ENCODE measurements at places on chromosomes 6 and 20. TPM values are rescaled to one million over a fixed set of nuclear protein-coding genes. Genes with fewer than 3 reads are reported as not detected.

SCUBE3 gene
- total RNA-seq, result 0.60 TPM

SLC2A4RG gene
- total RNA-seq, result 6.5 TPM

PRSS16 gene
- 0.22 TPM for total RNA-seq

DAAM2 gene
- total RNA-seq, result 0.20 TPM

RALGAPB gene
- 14.8 TPM for total RNA-seq

- DNase-seq, result no peak
Observed at GRCh38 chr6:163232649-163233048, 181.9 kb upstream of the QKI start.

- DNase-seq, result peak; percentile 51
Observed at GRCh38 chr6:1916334-1917070, 306.8 kb downstream of the FOXC1 start.

- DNase-seq, result no peak
Observed at GRCh38 chr6:41503827-41504465, 42.2 kb upstream of the FOXP4 start.

DNA sequence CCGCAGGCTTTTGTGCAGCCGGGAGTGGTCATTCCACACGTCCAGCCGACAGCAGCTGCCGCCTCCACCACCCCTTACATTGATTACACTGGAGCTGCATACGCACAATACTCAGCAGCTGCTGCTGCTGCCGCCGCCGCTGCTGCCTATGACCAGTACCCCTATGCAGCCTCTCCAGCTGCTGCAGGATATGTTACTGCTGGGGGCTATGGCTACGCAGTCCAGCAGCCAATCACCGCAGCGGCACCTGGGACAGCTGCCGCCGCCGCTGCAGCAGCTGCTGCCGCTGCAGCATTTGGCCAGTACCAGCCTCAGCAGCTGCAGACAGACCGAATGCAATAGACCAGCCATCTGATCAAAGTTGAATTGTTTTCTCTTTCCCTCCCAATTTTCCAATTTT, 10.6 kb downstream of the RBM24 start:
- no peak for DNase-seq

DNA sequence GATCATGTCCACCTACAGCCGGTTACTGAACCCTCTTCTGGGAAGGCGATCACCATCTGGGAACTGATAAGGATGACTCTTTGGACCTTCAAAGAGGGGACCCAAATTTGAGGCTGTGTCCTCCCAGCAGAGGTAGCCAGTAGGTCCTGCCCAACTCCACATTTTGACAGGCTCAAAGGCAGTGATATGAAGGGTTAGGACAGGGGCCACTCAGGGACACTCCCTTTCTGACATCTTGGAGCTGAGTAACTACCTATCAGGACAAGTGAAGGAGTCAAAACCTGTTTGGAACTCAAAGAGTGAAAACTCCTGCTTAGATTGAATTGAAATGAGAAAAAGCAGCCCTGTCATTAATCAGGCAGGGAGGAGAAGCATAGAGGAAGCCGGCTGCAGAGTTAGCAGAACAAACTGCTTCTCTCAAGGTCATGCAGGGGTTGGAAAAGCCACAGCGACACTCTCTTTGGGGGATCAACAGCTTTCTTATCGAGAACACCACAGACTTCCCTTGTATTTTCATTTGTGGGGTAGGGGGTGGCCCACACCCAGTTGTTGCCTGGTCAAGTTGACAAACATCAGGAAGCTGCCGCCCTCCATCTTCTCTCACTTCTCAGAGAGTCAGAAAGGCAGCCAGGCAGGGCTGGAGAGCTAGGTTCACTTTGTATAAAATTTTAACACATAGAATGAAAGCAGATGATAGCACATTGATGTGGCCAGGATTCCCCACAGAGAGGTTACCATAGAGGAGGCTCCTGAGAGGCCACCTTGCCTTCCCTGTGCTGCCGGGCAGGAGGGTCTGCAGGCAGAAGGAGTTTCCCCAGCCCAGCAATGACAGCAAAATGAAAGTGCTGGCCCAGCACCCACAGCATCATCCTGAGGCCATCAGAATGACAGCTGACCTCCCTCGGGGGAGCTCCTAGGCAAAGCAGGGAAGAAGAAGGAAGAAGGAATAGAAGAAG, 47.6 kb downstream of the AGPAT4 start:
- no peak for DNase-seq

DNA sequence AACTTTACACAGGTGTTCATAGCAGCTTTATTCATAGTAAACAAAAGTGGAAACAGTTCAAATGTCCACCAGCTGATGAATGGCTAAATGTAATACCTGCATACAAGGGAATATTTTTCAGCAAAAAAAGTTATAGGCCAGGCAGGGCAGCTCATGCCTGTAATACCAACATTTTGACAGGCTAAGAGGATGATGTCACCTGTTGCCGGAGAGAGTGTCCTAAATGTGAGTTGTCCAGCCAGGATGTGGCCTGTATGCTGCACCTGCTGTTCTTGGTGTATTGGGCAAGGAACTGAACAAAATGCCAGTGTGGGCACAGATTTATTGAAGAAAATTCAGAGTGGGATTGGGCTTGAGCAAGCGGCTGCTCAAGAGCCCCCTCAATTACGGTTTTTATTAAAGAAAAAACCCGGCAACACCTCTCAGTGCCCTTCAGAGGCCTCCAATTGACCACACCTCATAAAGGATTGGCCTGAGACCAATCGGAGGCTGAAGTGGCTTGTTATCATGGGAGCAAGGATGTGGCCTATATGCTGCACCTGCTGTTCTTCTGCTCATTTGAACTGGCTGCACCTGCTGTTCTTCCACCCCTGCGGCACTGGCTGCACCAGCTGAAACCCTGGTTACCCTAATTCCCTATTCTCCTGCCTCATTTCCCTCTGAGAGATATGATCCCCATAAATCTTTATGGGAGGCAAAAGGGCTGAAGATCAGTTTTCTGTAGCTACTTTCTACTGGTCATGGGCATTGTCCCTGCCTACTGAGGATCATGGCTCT, 164.3 kb upstream of the PROKR2 start:
- DNase-seq, result no peak

DNA sequence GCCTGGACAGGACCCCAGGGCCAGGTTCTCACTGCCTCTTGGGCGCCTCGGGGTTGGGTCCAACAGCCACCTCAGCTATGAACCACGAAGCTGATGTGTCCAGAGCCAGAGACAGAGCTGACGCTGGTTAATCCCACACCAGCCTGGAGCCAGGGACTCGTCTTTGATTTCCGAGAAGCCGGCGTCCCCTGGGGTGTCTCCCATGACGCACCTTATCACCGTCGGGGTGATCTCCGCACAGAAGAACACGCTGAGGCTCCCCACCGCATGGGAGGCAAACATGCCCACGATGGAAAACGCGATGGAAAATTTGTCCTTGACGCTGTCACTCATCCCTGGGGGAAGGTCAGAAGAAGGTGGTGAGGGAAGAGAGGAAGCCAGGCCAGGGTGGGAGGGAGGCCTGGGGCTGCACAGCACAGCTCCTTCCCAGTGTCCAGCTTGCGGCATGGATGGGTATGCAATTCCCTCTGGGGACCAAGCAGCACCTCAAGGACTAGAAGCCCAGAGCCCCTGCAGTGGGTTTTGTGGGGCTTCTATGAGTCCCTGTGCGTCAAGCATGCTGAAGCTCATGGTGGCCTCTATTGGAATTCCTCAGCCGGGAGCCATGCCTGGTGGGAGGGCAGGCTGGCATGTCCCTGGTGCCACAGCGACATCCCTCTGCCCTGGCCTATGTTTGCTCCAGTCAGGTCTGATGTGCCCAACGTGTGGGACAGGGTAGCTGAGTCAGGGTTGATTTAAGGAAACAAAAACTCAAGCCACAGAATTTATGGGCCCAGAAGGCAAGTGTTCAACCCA, 25.1 kb downstream of the PSMG4 start:
- no peak for DNase-seq

GRCh38 chr20:62571669-62572344, 70.5 kb upstream of the SLCO4A1 start:
- DNase-seq, result peak; percentile 18

- no peak for DNase-seq
Observed at GRCh38 chr6:40914005-40914404, 125.0 kb downstream of the UNC5CL start.

DNA sequence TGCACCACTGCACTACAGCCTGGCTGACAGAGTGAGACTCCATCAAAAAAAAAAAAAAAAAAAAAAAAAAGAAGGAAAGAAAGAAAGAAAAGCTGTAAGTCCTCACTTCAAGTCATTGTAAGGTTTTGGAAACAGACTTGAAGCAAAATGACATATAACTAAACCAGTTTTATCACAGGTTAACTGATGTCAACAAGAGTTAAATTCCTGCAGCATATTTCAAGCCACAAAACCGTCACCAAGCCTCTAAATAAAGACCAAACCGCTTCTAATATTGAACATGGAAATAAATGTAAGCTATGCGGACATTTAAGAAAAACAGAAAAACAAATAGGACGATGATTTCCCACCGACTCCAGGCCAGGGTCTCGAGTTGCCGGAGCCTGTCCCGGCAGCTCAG, 88.9 kb upstream of the RPS6KA2 start:
- no peak for DNase-seq

DNA sequence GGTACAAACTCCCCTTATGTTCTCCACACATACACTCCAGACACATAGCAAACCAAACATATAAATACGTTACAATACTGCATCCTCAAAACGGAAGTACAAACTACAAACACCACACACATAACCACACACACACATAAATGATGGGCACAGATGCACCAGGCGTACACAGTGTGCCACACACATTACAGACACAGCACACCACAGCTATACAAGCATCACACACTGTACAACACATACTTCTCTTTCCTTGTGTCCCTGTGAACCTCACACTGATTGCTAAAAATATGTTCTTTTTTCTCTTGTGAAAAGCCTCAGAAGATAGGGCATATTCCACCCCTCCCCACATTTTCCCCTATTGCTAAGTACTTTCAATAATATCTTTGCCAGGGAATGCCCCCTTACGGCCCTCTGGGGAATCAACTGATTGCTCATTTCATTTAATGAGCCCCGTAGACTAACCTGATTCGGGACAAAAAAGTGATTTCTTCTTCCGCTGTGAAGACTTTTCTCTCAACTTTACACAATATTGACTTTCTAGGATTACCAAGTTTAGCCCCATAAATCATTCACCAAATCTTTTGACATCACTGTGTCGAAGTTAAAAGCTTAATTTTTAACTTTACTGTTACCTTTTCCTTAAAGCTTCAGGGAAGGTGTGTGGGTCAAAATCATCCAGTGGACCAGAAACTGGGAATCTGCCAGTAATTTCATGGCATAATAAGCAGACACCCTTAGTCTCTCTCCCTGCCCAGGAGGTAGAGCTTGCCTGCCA, at the start of gene SLC17A1:
Gene SLC17A1 (minus strand): TSS at position 521 of the 775 bp plus-strand sequence. CDS start 1,495 bp downstream, outside the sequence.
- DNase-seq, result no peak

DNA sequence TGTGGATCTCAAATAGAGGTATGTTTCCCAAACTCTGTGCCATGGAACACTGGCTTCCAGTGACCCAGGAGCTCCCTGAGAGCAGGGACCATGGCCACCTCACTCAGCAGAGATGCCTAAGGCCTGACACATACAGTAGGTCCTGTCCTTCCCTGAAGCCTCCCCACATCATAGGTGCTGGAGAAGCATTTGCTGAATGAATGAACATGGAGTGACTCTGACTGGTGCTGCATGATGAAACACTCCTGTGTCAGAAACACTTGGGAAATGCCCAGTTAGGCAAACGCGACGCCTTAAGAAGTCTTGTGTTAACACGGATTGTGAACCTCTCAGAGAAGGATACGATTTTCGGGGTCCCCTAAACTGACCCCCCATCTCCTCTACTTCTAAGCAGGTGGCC, 14.3 kb downstream of the SLA2 start:
- no peak for DNase-seq

DNA sequence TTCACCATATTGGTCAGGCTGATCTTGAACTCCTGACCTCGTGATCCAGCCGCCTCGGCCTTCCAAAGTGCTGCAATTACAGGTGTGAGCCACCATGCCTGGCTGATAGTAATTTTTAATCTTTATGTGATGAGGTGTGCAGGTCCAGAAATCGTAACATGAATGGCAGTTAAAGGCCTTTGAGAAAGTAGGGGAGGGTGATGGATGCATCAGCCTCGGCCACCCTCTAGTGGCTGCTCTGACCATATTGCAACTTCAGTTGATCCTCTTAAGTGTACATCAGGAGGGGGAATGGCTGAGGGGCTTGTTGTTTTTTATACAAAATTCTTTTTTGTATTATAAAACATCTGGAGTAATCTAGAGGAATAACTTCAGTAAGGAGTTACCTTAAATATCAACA, 193.0 kb downstream of the ZFAND3 start:
- peak; percentile 78 for DNase-seq

- DNase-seq, result peak; percentile 18
Observed at GRCh38 chr6:149560736-149561135, 5.4 kb upstream of the GINM1 start.

DNA sequence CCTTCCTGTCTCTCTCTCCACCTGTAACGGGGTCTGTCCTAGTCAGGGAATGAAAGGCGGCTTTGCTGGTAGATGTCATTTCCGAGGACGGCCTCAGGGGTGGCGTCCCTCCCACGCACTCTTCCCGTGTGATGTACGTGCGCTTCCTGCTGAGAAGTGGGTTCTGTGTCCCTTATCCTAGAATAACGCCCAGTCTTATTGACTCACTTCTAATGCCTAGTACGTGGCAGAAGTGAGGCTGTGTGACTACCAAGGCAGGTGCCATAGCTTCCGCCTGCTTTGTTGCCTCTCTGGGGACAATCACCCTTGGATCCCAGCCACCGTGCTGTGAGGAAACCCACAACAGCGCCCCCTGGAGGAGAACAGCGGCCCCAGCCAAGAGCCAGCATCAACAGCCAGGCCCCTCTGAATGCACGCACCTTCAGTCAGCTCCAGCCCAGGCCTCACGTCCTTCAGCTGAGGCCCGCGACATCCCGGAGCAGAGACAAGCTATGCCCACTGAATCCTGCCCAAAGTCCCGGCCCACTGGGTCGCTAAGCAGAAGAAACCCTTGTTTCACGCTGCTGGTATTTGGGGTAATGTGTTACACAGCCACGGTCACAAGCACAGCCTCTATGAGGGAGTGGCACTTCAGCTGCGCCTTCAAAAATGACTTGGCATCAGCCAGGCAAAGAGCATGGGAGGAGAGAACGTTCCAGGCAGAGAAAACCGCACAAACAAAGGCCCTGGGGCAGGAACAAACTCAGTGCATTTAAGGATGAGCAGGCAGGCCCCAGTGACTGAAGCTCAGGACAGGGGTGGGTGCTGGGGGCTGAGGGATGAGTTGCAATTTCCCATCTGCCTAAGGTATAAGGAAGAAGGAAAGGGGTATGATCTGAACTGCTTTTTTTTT, 224.2 kb downstream of the NFATC2 start:
- peak; percentile 66 for DNase-seq

DNA sequence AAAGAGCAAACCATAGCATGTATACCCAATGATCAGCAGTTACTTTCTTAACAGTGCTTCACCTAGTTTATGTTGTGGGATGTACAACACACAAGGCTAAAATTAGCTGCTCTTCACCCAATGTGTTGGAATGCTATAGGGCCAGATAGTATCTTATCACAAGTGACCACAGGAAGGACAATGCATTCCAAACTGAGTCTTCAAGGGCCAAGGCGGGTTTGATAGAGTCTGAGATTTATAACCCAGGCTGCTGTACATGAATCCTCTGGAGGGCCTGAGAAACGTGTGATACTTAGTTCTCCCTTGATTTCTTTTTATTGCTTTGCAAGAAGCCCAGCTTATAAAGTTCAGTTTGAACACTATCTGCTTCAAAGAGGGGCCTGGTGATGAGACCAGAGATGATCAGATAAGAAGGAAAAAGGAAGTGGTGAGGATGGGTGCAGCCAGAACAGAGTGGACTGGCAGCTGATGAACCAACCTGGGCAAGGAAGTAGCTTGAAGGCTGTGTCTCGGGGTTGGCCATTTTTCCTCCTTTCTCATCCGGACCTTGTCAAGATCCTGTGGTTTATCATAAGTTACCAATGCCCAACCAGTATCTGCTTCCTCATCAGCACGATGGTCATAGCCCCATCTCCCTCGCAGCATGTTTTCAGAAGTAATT, 62.2 kb upstream of the BMP2 start:
- DNase-seq, result no peak

- no peak for DNase-seq
Observed at GRCh38 chr6:152054441-152054840, 247.0 kb downstream of the ESR1 start.

Data from lung microvascular endothelial cell (primary cell).